ENCODE measurements at places on chromosomes 12 and 14.

- peak; percentile 38 for DNase-seq
These were observed 31.4 kb downstream of the MAP1LC3B2 start for GRCh38 chr12:116590561-116590960.

GRCh38 chr12:129564768-129565167 is 339.1 kb downstream of the TMEM132D start:
- DNase-seq, result no peak

DNA sequence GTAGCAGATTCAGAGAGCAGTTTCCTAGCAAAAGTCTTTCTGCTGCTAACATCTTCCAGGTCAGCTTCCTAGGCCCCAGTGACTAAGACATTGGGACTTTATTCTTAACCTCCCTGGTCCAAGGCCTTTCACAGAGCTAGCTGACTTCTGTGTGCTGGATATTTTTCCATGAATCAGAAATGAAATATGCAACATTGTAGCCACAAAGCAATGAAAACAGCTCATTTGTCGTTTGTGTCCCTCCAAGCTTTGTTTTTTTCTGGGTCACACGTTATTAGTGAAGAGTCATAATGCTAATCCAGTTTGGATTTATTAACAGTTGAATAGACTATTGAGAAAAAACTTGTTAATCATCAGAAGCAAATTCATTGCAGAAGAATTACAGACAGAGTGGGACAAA is 82.4 kb downstream of the ARF6 start:
- DNase-seq, result peak; percentile 98

DNA sequence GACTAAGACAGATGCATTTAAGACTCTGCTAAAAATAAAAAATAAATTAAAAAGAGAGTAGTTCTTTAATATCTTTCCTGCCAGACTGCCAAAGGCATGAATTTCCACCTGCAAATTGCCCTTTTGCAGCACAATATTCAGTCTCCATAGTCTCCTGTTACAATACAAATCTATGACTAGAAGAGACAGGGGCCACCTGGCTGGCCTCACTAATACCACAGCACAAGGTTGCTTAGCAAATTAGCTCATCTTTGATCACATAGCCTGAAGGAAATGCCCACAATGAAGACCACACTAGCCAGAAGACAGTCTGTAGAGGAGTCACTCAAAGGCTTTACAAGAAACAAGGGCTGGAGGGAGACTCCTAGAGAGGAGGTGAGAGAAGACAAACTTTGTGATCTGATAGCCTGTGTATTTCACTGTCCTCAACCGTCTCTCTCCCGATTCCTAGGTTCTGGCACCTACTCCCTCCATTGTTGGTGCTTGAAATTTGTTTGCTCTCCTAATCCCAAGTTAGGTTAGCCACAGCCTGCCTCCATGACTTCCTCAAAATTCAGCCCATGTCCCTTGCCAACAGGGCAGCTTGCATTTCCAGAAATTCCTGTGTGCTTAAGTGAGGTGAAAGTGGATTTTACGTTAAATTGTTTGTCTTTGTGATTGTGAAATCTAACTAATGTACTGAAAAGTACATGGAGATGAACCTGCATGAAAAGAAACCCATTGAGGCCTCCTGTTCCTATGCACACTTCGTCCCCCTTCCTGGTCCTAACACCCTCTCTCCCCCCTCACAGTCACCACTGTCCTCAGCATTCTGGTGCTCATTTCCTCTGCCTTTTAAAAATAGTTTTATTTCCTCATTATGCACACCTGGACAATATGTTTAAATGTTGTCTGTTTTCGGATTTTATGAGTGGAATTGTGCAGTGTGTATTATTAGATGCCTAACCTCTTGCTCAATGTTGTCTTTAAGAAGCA is 88.7 kb upstream of the PLXNC1 start:
- DNase-seq, result no peak

DNA sequence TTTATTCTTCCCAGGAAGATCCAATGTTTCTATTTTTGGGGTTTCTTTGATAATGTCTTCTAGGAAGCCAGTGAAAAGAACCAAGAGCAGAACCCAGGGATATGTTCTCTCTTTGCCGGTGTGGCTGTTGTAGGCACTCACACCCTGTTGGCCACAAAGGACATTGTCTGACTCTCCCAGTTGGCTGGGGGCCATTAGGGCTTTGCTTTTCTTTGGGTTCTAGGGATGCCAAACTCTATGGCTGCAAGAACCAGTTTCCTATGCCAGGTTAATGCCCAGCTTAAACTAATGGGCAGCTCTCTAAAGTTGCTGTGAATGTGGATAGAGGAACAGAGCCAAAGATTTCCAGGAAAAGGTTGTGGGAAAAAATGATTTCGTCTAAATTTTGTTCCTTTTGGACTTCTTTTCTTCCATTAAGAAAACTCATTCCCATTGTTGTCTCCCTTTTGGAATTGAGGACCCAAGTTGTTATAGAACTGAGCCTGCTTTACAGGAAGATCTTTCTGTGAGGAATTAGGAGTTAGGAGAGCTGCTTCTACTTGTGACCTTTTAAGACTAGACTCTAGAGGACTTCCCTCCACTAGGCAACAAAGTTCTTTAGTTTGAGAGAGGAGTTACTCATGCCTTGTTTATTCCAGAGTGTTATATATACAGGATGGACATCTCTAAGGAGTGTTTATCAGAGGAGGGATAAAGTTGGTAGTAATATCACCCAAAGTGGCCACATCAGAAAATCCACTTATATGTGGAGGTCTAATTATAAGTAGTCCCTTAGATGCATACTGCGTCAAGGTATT is 13.1 kb downstream of the COPZ1 start:
- no peak for DNase-seq

DNA sequence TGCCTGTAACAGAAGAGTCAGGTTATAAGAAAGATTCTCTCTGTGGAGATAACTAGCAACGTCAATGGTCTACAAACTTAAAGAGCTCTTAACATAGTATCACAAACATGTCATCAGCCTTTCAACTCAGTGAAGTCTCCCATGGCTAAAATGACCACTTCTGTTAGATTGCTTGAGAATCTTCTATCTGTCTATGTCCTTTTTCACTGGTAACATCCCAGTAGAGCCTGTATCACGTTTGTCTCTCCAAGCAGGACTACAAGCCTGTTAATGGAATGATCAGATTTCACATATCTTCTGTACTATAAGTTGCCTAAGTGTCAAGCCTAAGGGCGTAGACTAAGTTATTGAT is 50.7 kb downstream of the SLC2A13 start:
- DNase-seq, result no peak

DNA sequence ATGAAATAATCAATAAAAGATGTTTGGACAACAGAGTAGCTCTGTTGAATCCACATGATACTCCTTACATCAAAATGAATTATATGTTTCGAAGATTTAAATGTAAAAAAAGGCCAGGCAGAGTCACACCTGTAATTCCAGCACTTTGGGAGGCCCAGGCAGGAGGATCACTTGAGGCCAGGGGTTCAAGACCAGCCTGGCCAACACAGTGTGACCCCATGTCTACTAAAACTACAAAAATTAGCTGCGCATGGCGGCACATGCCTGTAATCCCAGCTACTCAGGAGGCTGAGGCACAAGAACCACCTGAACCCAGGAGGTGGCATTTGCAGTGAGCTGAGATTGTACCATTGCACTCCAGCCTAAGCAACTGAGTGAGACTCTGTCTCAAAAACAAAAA is 14.8 kb downstream of the CEP290 start:
- DNase-seq, result no peak

- no peak for DNase-seq
These were observed 127.0 kb downstream of the MED13L start for GRCh38 chr12:116150452-116150851.

- DNase-seq, result no peak
These were observed 255.7 kb downstream of the ADGRD1 start for GRCh38 chr12:131209082-131210070.

- no peak for DNase-seq
These were observed 2.8 kb downstream of the ASB2 start for GRCh38 chr14:93973607-93974006.
